IPS-NIHi11 (cell line): ENCODE measurements at places on chromosomes 16 and 17.
A peak's percentile ranks its signal among the peaks of the same experiment; 100 is the strongest.

- no peak for DNase-seq
Measured at GRCh38 chr17:44864831-44865230, 17.1 kb downstream of the HIGD1B start.

DNA sequence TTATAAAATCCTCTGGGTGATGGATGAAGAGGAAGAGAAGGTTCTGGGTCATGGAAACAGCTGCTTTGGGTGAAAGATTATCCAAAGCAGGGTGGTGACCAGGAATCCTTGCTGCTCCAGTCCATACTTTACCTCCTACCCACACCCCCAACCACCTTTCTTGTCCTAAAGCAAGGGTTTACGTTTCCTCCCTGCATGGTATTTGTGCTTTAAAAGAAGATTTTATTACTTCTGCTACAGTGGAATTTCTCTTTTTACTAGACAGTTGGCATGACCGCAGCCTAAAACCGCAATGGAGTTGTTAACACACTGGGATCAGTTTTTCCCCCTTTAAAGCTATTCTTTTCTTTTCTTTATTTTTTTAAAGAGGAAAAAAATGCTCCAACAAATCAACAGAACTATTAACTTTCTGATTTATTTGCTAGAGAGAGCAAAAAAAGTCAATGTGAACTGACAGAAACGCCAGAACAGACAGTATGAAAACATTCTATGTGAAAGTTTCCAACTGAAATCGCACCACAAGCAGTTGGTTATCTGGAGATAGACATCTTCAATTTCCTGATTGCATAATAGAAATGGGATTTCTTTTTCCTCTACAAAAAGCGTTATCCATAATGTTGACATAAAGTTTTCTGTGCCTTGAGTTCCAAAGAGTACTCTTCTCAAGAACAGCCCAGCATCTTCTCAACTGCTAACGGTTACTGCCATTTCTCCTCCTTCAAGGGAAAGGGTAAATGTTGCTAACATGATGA is 236.0 kb downstream of the IRX3 start:
- DNase-seq, result peak; percentile 42

GRCh38 chr17:76948301-76948700 is 80.1 kb downstream of the MGAT5B start:
- DNase-seq, result no peak

DNA sequence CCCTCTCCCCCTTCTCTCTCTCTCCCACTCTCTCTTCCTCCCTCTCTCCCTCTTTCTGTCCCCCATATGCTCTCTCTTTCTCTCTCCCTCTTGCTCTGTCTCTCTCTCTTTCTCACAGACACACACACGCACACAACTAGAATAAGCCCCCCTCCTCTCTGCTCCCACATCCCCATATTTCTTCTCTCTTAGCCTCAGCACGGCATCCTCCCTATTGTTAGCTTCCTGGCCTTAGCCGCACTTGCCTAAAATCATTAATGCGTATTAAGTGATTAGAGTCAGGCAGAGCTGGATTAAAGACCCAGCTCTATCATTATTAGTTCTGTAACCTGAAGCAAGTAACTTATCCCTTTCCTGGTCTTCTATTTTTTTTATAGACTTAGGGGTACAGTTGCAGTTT is 319.0 kb upstream of the C16orf82 start:
- DNase-seq, result no peak

DNA sequence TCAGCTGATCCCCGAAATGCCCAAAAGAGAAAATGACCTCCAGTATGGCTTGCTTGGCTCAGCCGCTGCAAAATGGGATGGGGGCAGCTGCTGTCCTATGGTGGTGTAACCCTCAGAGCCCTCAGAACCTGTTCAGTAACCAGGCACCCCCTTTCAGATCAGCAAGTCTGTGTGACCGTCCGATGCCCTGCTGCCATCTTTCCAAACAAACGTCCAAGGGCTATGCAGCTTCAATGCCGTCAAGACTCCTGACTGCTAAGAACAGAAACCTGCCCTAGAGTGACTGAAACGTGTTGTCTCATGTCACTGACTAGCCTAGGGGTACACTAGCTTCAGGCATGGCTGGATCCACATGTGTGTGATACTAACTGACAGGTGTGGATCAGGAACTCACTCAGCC is 70.4 kb downstream of the GNAO1 start:
- DNase-seq, result no peak
